ENCODE measurements at places on chromosomes 11 and 22.

- DNase-seq: no peak
Observed at GRCh38 chr11:31160504-31161422, 208.8 kb downstream of the DCDC1 start.

DNA sequence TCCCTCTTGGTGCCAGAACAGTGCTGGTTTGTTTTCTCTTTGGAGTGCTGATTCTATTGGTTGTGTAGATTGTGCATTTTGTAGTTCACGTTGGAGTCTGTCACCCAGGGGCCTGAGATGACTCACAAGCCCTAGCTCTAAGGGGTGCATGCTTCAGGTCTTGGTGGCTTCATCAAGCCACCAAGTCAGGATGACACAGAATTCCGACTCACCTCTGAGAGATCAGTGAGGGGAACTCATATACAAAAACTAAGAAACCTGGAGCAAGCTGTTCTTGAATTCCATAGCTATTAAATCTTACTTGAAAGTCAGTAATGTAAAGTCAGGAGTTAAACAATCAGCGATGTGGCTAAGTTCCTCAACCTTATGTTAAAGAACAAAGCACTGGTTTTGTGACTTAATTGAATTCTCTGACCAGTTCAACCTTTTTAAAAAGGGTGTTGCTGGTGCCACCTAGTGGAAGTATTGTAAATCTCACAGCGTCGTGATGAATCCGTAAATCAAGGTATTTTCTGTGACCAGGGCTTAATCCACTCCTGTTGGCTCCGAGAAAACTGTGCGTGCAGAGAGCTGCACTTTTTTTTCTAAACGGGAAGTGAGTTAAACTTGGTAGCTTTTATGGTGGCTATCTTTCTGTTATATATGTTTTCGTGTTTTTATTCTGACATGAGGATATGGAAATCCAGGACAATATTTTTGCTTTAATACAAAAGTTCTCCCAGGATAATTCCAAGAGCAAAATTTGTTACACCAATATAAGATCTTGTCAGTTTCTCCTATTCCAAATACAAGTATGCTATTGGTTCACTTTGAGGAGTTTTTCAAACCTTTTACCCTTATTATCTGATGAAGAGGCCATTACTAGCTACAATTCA, 14.6 kb downstream of the MMP13 start:
- DNase-seq: peak; percentile 76

GRCh38 chr11:32831221-32831620, 1.5 kb downstream of the PRRG4 start:
- no peak for DNase-seq

- no peak for DNase-seq
Observed at GRCh38 chr11:84414920-84415319, 1128.8 kb upstream of the CCDC90B start.

DNA sequence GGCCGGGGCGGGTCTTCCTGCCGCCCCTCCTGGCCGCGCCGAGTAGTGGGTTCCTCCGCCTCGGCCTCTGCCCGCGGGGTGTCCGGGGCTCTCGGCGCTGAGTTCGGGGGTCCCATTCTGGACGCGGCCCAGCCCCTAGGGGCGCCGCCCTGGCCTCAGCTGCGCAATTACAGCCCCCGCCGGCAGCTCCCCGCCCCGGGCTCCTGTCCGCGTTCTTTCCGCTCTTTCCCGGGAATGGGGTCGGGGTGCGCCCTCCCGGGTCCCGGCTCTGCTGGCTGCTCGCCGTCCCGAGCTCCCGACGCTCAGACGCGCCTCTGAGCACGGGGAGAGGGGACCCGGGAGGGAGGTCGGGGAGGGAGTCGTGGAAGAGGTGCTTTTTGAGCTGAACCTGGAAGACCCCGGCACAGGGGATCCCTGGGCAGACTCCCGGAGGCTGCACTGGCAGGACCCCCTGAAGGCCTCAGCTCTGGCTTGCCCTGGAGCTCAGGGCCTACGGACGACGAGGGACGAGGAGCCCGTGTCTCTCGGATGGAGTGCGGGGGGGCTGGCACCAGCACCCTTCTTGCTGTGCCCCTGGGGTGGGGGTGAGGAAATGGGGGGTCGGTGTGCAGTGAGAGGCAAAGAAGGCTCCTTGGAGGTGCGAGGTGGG, 558 bp downstream of the TSPAN4 start:
- DNase-seq: no peak

DNA sequence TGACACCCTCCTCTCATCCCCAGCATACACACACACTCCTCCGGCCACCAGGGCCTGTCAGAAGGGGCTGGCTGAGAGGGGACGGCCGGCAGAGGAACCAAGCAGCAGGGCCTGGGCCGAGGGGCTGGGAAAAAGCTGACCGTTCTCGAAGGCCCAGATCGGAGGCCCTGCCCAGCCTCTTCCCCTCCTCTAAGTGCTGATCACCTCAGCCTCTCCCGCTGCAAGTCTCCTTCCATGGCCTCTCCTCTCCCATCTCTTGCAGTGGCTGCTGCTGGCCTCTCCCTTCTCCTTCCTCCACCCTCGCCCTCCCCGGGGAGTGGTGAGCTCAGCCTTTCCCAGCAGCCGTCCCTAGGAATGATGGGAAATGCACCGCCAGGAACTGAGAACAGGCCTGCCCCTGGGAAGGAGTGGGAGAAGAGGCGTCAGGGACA, 39.6 kb downstream of the ARRB1 start:
- DNase-seq: peak; percentile 40

DNA sequence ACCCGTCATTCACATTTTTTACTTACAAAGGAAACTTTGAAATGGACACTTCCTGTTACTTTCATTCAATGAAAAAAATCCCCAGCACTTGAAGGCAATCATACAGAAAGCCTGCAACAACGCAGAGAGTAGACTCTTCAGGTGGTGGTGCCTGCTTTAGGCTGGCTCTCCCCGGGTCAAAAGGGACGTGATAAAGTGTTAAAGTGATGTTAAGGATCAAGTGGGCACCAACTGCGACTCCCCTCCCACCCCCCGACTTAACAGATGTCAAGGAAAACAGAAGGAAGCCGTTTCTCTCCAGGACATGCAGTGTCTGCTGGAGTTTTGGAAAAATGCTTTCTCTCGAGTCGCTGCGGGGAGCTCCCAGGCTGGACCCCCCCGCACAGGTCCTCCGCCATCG, 414 bp upstream of the PNPLA3 start:
- DNase-seq: peak; percentile 48

DNA sequence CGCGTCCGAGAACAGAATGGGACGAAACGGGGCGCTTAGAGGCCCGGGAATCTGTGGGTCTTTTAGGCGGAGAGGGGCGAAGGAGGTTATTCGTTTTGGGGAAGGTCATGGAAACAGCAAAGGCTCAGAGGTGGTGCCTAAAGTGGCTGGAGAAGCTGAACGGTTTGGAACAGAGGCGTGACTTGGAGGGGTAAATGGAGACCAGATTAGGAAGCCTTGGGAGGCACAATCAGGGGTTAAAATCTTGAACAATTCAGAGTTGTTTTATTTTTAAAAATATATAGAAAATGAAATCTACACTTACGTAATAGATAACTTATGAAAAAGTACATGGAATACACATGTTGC, 247 bp upstream of the PLAAT5 start:
- DNase-seq: no peak

- no peak for DNase-seq
Observed at GRCh38 chr11:65071907-65072630, 11.8 kb downstream of the CDCA5 start.

- DNase-seq: no peak
Observed at GRCh38 chr11:104572279-104572678, 326.0 kb downstream of the CASP12 start.

GRCh38 chr22:37409459-37410050, 17.7 kb downstream of the ELFN2 start:
- no peak for DNase-seq

DNA sequence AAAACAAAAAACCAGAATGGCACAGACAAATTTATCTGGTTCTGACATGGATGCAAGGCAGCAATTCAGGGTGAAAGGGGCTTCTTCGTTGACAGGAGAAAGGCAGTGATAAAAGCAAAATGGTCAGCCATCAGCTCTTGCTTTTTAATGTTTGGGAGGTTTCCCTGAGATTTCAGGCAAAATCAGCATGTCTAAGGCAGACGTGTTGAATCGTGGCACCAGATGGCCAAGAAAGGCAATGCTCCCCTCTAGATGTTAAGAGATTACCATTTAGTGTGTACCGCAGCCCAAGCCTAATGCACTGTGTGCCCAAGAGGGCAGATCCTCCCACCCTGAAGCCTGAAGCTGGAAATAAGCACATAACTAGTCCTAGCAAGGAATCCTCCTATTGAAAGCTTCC, 88.8 kb upstream of the GALNT18 start:
- no peak for DNase-seq

- DNase-seq: no peak
Observed at GRCh38 chr11:122645847-122646246, 9.7 kb upstream of the UBASH3B start.

- DNase-seq: no peak
Observed at GRCh38 chr22:33447733-33448132, 389.6 kb upstream of the SYN3 start.

DNA sequence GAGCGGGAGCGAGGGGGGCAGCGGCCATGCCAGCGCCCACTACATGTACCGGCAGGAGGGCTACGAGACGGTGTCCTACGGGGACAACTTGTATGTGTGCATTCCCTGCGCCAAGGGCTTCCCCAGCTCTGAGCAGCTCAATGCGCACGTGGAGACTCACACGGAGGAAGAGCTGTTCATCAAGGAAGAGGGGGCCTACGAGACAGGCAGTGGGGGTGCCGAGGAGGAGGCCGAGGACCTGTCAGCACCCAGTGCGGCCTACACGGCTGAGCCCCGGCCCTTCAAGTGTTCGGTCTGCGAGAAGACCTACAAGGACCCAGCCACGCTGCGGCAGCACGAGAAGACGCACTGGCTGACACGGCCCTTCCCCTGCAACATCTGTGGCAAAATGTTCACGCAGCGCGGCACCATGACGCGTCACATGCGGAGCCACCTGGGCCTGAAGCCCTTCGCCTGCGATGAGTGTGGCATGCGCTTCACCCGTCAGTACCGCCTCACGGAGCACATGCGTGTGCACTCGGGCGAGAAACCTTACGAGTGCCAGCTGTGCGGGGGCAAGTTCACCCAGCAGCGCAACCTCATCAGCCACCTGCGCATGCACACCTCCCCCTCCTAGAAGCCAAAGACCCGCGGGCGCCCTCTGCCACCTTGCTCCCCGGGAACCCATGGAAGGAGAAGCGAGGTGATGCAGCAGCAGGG, 20.9 kb upstream of the TMEM191C start:
- no peak for DNase-seq

- DNase-seq: no peak
Observed at GRCh38 chr11:34124885-34125668, 19.6 kb downstream of the NAT10 start.

DNA sequence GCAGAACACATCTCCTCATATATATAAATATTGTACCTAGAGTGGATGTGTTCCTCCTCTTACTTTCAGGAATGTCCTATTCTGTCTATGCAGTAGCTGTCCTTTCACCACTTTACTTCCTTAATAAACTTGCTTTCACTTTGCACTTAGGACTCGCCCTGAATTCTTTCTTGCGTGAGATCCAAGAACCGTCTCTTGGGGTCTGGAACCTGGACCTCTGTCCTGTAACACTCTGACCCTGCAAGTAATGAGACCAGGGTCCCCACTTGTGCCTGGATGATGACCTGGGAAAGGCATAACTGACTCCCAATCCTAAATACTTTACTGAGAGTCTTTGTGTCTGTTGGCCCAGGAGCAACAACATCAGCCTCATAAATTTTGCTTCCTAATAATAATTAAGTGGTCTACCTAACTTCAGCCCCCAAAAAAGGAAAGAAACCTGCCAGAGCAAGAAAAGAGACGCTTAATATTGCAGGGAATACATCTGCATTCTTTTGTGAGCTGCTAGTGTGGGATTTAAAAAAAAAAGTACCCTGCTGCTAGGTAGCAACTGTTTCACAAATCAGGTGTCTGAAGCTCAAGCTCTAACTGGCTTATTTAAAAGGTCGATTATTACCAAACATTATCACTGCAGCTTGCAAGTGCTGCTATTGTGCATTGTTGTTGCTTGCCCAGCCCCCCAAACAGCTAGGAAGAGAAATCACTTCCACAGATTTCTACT, 69.3 kb downstream of the FAM168A start:
- DNase-seq: no peak

DNA sequence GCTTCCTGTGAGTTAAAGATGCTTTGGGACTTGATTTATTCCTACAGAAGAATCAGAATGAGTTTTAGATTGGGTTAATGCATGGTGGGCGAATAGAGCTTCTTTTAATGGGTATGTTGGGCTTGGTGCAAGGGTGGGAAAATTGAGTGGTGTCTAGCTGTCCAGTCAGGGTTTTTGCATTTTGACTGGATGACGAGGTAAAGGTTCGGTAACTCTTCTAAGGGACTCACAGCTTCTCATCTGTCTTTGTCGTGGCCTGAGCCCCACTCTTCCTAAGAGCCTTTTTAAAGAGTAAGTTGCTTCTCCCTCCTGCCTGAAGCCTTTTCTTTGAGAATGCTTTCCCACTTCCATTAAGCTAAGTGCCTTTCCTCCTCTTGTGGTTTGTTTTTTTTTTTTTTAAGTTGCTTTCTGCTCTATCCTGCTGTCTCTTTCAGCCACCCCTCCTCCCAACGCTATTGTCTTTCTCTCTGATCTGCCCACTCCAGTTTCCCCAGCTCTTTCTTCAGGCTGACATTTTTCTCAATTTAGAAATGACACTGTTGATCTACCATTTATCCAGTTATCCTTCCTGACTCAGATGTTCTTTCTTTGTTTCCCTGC, 1.1 kb downstream of the DPF2 start:
- DNase-seq: no peak

DNA sequence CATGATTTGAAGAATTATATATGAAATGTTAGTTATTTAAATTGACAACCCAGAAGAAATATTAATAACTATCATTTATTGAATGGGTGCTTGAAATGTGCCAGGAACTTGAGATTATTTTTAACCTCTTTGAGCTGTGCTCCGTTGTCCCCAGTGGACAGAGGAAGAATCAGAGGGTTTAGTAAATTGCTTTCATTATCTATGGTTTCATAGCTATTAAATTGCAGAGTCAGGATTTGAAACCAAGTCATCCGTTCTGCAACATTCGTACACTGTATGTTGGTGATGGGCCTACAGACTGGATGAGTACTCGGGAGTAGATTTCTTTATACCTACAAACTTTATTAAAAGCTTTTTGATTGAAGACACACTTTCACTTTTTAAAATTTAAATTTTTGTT, 4.9 kb downstream of the HSD17B12 start:
- DNase-seq: no peak

GRCh38 chr11:47539681-47540039, 13.3 kb downstream of the CELF1 start:
- DNase-seq: no peak

- no peak for DNase-seq
Observed at GRCh38 chr11:117642835-117643234, 154.2 kb downstream of the DSCAML1 start.

All from astrocyte of the spinal cord (primary cell).